ENCODE measurements at places on chromosomes 3 and 15.

DNA sequence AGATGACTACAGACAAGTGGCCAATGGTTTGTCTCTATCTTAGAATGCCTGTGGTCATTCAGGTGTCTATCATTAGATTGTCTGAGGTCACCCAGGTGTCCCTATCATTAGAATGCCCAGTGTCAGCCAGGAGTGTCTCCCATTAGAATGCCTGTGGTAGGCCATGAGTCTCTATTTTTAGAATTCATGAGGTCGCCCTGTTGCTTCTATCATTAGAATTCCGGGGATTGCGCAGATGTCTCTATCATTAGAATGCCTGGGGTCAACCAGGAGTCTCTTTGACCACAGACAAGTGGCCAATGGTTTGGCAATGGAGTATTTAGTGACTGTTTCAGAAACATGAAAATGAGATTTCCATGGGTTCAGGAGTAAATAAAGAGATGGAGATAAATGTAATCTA, 7.6 kb downstream of the RTP2 start:
- no peak for DNase-seq

DNA sequence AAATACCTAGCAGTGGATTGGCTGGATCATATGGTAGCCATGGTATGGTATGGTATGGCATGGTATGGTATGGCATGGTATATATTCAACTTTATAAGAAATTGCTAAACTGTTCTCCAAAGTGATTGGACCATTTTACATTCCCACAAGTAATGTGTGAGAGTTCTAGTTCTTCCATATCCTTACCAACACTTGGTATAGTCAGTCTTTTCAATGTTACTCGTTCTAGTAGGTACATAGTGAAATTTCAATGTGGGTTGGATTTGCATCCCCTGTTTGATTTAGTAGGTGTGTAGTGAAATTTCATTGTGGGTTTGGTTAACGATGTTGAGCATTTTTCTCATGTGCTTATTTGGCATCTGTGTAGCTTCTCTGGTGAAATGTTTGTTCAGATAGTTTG, 154.3 kb downstream of the ITPR1 start:
- DNase-seq = no peak

GRCh38 chr15:57134071-57134605, 215.7 kb downstream of the TCF12 start:
- DNase-seq = no peak

GRCh38 chr3:160057331-160057730, 68.7 kb downstream of the IL12A start:
- no peak for DNase-seq

DNA sequence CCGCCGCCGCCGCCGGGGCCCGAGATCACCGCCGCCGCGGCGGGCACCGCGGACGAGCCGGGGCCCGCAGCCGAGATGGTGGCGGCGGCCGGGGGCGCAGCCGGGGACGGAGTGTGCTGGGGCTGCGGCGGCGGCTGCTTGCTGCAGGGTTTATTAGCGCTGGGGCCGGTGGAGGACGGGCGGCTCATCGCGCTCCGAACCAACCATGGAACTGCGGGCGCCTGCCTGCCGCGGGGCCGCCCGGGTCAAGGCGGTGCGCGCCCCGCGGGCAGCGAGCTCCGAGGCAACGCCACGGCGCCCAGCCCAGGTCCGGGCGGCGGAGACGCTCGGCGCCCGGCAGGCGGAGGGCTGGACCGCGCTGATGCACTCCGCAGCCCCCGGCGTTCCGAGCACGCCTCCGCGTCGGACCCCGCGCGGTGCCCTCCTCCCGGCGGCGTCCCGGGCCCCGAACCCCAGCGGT, 277 bp downstream of the SIAH2 start:
- no peak for DNase-seq

DNA sequence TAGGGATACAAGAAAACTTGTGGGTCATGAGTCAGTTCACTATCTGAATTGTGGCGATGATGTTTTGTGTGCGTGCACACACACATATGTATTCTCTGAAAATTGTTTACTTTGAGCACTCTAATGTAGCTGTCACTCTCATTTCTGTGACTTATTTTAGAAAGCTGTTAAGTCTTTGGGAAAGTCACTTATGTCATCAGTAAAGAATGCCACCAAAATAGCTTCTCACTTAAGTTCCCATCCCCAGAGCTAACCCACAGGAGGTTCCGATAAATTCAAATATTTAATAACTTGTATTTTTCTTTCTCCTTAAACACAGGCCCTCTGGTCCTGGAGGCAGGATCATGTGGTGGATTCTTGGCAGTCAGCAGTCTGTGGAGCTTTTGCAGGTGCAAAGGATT, 138.3 kb downstream of the LRIG1 start:
- DNase-seq = no peak

- no peak for DNase-seq
Observed at GRCh38 chr15:80114114-80114513, 38.7 kb upstream of the FAH start.

DNA sequence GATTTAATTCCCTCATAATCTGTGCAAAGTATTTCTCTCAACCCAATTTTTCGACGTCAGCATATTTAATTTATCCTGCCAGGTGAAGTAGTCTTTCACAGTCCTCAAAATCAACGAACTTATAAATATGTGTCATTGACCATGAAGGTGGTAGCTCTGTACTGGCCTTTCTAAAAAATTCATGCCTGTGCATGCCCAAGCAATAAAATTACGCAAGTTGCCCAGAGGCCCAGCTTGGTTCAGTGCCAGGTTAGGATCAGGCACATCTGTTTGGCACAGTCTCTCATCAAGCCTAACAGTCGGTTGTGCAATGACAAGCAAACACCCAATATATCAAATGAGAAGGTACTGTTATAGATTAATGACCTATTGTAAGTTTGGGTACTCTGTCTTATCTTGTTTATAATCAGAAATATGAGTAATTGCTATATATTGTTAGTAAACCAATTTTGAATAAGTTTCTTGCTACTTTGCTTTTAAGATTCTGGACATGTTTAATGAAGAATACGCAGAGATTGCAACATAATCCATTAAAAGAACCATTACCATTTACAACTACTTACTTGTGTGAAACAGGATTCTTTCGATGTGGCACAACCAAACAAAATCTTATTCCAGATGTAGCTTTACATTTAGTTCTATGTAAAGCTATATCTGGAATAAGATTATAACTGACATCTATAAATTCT, 159.0 kb upstream of the IL12A start:
- peak; percentile 58 for DNase-seq

DNA sequence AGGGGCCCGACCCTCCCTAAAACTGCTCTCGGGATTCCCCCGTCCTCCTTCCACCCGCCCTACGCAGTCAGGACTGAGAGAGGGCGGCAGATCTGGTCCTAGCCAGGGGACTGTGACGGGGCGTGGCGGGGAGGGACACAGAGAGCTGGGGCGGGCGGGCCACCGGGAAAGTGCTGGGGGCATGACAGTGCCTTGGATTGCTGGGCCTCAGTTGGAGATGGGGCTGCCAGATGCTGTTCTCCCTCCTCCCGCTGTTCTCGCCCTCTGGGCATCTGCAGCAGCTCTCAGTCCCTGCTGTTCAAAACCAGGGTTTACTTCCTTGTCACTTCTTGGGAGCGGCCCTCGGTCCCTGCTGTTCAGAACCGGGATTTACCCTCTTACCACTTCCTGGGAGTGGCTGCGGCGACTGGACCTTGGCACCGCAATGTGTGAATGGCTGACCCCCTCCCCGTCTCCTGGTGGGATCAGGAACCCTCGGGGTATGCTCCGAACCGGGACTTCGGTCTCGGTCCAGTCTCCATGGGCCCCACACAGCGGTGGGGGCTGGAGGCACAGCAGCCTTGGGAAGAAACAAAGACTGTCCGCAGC, 1.8 kb upstream of the RPP25 start:
- DNase-seq = no peak

- DNase-seq = no peak
Observed at GRCh38 chr3:194489736-194490612, 3.2 kb upstream of the ATP13A3 start.

- DNase-seq = peak; percentile 75
Observed at GRCh38 chr3:193857996-193858395, 265.0 kb downstream of the OPA1 start.

DNA sequence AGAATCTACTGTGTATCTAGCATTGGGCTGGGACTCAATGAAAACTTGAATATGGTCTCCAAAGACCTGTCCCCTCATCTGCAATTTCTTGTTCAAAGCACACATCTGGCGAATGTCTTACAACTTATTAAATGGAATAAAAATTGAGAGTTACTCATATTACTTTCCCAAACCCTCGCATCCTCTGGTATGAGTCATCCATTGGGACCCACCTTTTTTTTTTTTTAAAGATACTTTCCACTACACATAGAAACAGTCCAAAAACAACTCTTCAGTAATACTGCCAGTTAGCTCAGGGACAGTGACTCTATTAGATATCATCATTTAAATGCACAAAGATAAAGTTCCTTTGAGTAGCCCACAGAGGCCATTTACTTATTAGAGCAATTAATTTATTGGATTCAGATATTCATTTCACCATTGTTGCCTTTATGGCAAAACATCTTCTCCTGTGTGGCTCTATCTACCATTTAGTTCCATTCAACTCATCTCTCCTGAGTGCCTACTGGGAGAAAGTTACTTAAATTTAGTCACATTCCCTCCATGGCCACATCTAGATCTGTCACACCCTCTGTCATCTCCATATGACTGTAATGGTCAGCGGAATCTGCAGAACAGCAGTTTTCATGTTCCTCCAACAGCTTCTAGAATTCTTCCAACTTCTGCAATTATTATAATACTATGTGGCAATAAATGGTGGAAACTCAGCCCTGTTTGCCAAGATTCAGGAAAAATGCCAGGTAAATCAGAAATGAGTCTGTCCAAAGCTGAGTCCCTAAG, 77.9 kb upstream of the ARHGEF3 start:
- DNase-seq = no peak

DNA sequence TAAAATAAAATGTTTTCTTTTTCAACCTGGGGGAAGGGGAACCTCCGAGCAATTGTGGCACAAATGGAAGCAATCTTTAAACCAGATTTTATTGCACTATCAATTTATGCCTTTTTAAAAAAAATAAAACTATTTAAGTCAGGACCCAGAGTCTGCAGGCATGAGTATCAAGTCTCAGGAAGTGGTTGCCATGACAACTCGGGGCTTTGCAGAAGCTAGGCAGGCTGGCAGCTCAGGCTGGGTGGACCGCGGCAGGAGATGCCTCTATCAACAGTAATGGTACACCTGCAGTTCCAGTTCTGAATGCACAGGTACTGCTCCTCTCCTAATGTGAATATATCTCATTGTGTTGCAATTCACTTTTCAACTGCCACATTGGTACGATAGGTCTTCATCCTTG, 447.7 kb downstream of the GABRG3 start:
- DNase-seq = no peak

DNA sequence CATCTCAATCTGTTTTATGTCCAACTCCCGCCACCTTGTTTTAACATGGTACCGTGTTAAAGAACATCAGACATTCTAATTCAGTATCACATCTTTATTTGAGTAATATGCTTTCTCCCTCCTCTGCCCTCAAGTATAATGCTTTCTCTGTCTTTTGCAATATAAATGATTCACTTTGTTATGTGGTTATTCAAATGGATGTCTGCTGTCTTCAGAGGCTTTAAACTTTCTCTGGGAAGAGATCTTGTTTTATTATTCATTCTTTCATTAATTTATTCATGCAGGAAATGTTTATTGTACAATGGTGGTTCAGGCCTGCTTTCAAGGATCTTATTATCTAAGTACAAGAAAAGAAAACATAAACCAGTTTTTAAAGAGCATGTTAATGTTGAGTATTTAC, 57.1 kb downstream of the RAP2B start:
- DNase-seq = peak; percentile 25

DNA sequence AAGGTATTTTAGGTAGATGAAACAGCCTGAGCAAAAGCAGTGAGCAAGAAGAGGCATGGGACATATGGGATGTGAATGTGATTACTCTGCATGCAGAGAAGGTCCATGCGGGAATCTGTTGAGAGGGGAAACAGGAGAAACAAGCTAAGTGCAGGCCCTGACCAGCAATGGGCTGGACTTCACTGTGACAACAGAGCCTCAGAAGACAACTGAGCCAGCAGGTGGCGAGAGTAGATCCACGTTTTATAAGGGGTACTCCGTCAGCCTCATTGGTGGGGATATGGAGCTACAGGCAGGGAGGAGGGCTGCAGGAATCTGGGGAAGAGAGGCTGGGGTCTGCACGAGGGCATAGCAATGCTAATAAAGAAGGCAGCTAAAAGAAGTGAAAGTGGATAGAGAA, 405.9 kb upstream of the LMCD1 start:
- no peak for DNase-seq

DNA sequence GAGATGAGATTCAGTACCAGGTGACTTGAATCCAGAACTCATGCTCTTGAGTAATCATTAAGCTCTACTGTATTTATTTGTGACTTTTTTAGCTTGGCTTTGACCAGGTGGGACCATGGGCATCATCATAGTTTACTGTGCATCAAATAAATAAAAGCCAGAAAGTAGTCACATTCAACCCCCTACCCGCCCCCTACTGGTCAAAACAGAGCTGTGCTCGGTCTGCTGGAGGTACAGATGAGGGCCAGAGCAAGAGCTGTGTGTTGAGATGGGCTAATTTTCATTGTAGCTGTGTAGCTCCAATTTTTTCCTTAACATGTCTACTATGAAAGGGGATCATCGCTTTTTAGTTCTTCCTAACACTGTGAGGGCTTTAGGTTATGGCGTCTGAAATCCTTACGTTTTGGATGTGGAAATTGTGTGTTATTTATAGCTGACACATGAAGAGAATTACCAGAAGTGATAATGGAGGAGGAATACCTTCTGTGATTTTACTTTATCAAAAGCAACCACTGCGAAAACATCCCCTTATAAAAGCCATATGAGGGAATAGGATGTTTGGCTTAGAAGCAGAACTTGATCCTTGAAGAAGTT, 375.1 kb downstream of the PTPRG start:
- no peak for DNase-seq

- no peak for DNase-seq
Observed at GRCh38 chr3:17238023-17238422, 353.3 kb downstream of the PLCL2 start.

- DNase-seq = no peak
Observed at GRCh38 chr3:14497321-14497720, 42.8 kb downstream of the GRIP2 start.

DNA sequence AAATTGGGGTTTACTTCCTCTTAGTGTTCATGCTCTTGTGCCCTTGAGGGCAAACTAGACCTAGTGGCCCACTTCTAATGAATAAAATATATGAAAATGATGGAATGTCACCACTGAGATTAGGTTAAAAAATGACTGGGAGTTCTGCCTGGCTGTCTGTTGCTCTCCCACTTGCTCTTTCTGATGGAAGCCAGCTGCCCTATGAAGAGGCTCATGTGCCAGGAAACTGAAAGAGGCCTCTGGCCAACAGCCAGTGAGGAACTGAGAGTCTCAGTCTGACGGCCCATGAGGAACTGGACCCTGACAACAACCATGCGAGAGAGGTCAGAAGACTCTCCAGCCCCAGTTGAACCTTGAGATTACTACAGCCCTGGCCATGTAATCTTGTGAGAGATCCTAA, 107.1 kb upstream of the FHIT start:
- no peak for DNase-seq
